ENCODE measurements at places on chromosomes 7 and 10.
A peak's percentile ranks its signal among the peaks of the same experiment; 100 is the strongest.

- peak; percentile 67 for DNase-seq
These were observed 104.0 kb downstream of the SLIT1 start for GRCh38 chr10:97081621-97082235.

- no peak for DNase-seq
These were observed 99.6 kb downstream of the STRA8 start for GRCh38 chr7:135333200-135333599.

DNA sequence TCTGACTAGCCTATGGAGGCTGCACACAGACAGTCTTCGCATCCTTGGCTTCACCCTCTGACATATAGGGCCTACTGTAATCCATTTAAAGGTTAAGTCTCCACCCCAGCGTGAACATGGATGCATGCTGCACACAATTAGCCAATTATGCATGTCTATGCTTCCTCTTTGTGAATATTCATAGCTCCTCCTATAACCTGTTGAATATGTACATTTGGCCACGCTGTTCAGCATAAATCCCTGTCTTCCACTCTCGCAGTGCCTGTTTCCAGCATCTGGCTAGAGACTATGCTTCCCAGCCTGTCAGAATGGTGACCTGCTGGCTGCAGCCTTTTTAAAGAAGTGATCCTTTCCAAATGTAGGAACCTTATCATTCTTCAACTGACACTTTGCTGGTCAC, 106.7 kb downstream of the PRKAG2 start:
- no peak for DNase-seq

- DNase-seq = no peak
These were observed 318.7 kb downstream of the BBS9 start for GRCh38 chr7:33448035-33448434.

DNA sequence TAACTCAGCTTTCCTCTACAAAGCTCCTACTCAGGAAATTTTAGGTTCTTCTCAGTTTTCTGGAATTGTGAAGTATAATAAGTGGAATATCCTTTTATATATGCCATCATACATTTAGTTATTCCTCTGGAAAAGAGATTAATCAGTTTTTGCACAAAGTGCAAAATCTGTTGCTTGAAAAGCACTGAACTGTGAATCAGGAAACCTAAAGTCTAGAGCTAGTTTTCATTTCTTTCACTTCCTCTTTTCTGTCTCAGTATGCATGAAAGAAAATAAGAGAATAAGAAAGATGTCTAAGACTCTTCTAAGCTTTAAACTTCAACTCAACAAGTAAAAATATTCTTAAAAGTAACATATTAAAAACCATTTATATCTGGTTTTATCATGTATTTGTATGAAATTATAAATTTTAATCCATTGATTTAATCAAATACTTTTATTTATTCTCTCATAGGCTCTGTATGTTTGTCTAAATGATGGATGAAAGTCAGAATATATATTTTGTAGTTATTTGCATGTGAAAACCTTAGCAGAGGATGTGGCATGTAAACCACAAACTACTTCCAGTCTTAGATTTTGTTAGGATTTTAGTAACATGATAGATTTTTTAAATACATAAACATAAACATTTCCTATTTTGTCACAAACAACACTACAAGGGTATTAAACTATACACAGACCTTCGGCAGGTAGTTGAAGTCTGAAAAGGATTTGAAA, 1073.0 kb downstream of the XPNPEP1 start:
- peak; percentile 64 for DNase-seq

- DNase-seq = peak; percentile 25
These were observed 9.3 kb downstream of the TCAF1 start for GRCh38 chr7:143892527-143893300.
